Effector CD4-positive, alpha-beta T cell (primary cell): ENCODE measurements at places on chromosomes 16 and 17.

GRCh38 chr16:68374246-68374805, 63.5 kb downstream of the PRMT7 start:
- no peak for DNase-seq

GRCh38 chr16:14300705-14301168, 229.6 kb downstream of the MRTFB start:
- no peak for DNase-seq

GRCh38 chr16:18945233-18945632, 19.0 kb upstream of the SMG1 start:
- DNase-seq: no peak

DNA sequence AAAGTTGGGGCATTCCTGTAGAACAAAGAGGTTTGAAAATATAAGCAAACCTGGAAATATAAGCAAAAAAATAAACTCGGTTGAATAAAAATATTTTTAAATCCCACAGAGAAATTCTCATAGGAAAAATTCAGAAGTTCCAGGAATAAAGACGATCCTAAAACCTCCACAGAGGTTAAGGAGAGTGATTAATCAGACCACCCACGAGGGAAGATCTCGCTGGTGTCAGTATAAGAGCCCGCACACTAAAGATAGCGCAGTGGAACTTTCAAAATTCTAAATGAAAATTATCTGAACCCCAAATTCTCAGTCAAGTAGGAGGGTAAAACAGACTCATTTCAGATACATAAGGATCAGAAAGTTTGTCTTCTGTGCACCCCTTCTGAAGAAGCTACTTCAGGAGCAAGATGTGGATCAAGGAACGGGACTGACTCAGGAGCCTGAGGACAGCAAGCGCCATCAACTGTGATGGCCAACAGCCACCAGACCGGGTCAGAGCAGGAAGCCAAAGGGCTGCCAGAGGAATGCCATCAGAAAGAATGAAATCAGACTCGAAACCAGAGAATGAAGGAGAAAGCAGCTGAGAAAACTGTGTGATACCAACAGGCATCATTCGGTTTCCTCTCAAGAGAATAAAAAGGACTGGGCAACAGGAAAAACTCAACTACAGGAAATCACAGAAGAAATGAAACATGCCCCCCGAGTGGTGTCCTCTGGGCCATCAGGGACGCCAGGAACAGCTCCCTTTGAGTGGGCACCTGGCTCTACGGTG, 66.9 kb downstream of the CYTH1 start:
- DNase-seq: no peak

- DNase-seq: no peak
Measured at GRCh38 chr16:83010776-83011720, 384.3 kb downstream of the CDH13 start.

GRCh38 chr17:78915872-78916632, 9.1 kb downstream of the TIMP2 start:
- DNase-seq: no peak

- no peak for DNase-seq
Measured at GRCh38 chr17:13759518-13760335, 158.0 kb upstream of the HS3ST3A1 start.

- no peak for DNase-seq
Measured at GRCh38 chr16:53785044-53785443, 81.1 kb downstream of the FTO start.

DNA sequence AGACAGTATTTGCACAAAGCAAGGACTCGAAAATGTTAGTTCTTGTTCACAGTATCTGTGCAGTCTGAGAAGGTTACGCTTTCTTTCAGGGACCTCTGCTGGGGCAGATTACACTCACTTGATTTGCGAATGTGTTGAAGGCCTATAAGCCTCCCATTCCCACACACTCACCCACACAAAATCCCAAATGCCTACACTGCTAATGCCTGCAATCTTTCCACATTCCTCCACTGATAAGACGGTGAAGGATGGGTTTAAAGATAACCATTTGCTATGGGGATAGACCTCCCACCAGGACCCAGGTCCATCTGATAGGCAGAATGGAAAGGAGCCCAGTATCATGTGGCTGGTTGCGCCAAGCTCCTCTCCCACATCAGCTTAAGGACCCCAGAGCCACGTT, 394.9 kb upstream of the SALL1 start:
- DNase-seq: no peak

GRCh38 chr16:72025404-72026114, 17.0 kb downstream of the DHODH start:
- DNase-seq: no peak

GRCh38 chr17:75722076-75722475, 817 bp downstream of the ITGB4 start:
- no peak for DNase-seq

GRCh38 chr16:22670044-22670536, 143.9 kb upstream of the HS3ST2 start:
- DNase-seq: no peak

DNA sequence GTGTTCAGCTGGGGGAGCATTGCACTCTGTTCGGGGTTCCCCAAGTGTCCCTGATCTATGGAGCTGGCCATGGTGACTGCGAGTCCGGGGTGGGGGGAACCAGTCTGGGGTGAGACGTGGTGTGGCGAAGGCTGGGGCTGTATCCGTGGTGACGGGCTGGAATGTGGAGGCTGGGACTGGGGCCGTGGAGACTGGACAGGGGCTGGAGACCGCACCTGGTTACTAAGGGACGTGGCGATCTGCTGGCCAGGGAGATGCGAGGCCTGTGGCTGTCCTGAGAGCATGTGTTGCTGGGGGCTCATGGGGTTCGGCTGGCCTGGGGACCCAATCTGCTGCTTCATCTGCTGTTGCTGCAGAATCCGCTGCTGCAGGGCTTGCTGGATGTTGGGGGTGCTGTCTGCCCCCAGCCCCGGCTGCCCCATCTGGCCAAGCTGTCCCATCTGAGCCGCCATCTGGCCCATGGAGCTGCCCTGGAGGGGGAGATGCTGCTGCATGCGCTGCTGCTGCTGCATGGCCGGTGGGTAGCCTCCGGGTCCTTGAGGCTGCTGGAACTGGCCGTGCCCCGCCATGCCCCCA, 10.6 kb upstream of the TRAP1 start:
- no peak for DNase-seq
